ENCODE measurements at places on chromosomes 2 and 18. TPM values are rescaled to one million over a fixed set of nuclear protein-coding genes. Genes with fewer than 3 reads are reported as not detected.
A peak's percentile ranks its signal among the peaks of the same experiment; 100 is the strongest.

The PROKR1 gene
- total RNA-seq, result 0.16 TPM

The ZFAND2B gene
- 30.1 TPM for total RNA-seq

The CYTIP gene
- total RNA-seq, result 0.35 TPM

The G6PC2 gene
- not detected for total RNA-seq

The M1AP gene
- 0.77 TPM for total RNA-seq

The LONRF2 gene
- 5.2 TPM for total RNA-seq

The LRRTM4 gene
- 10.1 TPM for total RNA-seq

The ITSN2 gene
- 13.7 TPM for total RNA-seq

The SIGLEC15 gene
- not detected for total RNA-seq

DNA sequence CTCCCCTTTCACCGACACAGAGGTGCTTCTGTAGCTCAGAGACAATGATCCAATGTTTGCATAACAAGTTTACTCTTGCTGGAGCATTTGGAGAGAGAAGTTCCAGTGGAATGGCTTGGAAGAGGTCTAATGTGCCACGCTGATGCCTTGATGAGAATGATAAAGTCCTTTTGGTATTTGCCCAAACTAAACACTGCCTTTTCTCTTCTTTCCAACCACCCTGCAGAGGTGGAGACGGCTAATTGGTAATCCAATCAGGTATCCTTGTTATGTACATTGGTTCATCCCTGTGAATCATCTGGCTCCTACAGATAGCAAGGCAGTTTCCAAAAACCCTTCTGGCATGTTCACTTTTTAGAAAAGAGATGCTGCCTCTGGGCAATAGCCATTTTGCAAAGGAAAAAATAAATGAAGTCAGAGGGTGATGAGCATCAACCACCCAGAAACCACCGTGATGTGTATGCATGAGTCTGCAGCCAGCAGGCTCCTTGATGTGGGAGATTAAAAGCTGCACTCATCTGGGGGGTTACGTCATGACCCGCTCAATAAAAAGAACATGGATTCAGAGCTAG, 40.6 kb downstream of the KIAA2012 start:
- no peaks in the 10 kb centered on the region for H3K27me3 ChIP-seq

- no peak for DNase-seq
- H3K4me3 ChIP-seq, result no peak overlapping the region
- no peak overlapping the region for H3K27ac ChIP-seq
- H3K36me3 ChIP-seq, result peaks cover 7% of the 10 kb centered on the region
Observed at GRCh38 chr2:133787207-133787606, 218.9 kb upstream of the NCKAP5 start.

- no peaks in the 10 kb centered on the region for H3K36me3 ChIP-seq
- H3K4me3 ChIP-seq, result no peak overlapping the region
- H3K27me3 ChIP-seq, result no peaks in the 10 kb centered on the region
- H3K27ac ChIP-seq, result peak overlapping the region; percentile 39
- H3K4me1 ChIP-seq, result no peaks in the 10 kb centered on the region
- DNase-seq, result no peak
Observed at GRCh38 chr18:77304268-77304667, 54.6 kb downstream of the GALR1 start.

DNA sequence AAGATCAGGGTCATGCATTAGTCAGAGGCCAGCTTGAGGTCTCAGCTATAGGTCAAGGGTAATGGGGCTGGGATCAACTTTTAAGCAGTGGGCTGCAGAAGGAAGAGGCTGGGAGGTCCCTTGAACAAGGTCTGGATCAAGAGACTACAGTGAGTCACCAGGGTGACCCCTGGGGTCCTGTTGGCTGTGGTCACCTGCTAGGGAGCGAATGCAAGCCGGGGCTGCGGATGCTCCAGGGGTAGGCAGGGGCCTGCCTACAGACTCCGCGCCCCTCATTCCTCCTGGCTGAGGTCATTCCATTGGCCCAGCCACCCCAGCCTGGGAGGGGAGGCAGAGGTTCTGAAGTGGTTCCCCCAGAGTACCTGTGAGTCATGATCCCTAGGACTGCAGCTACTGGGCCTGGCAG, 110.4 kb downstream of the CYP26B1 start:
- H3K4me3 ChIP-seq, result no peak overlapping the region
- no peak overlapping the region for H3K27ac ChIP-seq
- H3K27me3 ChIP-seq, result peaks cover 8% of the 10 kb centered on the region
- H3K4me1 ChIP-seq, result no peaks in the 10 kb centered on the region
- no peaks in the 10 kb centered on the region for H3K36me3 ChIP-seq

DNA sequence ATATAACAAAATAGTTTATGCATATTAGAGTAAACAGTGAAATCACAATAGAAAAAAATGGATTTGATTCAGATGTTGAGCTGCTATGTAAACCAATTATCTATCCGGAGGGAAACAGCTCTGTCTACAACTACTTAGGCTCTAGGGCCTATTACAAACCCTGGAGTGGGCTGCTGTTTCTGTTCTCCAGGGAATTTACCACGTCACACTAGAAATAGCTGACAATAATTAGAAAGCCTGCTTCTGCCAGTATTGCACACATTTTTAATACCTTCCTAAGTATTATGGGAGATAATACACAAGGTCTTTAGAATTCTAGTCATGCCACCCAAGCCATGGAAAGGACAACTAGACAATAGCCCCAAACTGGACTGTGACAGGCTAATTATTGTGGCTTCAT, 411.1 kb downstream of the FIGN start:
- H3K27ac ChIP-seq, result no peak overlapping the region
- no peaks in the 10 kb centered on the region for H3K27me3 ChIP-seq
- no peaks in the 10 kb centered on the region for H3K4me1 ChIP-seq

DNA sequence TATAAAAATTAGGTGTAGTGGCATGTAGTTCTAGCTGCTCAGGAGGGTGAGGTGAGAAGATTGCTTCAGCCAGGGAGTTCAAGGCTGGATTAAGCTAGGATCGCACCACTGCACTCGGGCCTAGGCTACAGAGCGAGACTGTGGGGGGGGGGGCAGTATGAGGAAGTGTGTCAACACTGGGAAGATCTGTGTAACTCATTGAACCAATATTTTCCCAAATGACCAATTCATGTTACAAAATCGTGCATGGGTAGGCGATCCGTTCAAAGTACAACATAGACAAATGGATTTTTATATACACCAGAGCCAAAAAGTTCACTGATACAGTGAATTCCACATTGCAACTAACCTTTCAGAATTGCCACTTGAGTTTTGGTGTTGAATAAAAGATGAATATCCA, 8.1 kb downstream of the SMAD4 start:
- H3K27me3 ChIP-seq, result no peaks in the 10 kb centered on the region
- H3K4me1 ChIP-seq, result peaks cover 49% of the 10 kb centered on the region
- H3K27ac ChIP-seq, result no peak overlapping the region
- no peak overlapping the region for H3K4me3 ChIP-seq
- H3K36me3 ChIP-seq, result peaks cover 5% of the 10 kb centered on the region
- DNase-seq, result no peak

GRCh38 chr2:26682155-26682554, 10.4 kb upstream of the KCNK3 start:
- no peak overlapping the region for H3K4me3 ChIP-seq
- peaks cover 33% of the 10 kb centered on the region for H3K27me3 ChIP-seq
- no peaks in the 10 kb centered on the region for H3K4me1 ChIP-seq
- no peak for DNase-seq
- no peak overlapping the region for H3K27ac ChIP-seq

DNA sequence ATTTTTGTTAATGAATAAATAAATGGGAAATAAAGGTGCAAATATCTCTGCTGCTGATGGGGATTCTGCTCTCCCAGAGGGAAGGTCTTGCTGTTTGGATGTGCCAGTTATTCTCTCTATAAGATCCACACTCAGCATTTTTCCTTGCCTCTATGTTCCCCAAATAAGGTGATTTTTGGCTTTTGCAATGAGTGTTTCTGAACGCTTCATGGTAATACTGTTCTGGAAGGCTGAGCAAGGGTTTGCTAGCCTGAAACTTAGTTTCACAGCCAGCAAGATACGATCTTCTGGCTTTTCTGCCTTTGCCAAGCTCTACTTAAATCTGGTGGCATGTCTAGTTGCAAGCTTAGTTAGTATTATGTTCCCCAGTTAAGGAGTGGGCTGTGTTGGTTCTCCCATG, 114.6 kb downstream of the LPIN1 start:
- H3K27me3 ChIP-seq, result no peaks in the 10 kb centered on the region
- no peak overlapping the region for H3K4me3 ChIP-seq
- H3K4me1 ChIP-seq, result peaks cover 25% of the 10 kb centered on the region
- no peak for DNase-seq

GRCh38 chr2:203347375-203347774, 19.2 kb downstream of the ABI2 start:
- no peak overlapping the region for H3K4me3 ChIP-seq
- peaks cover 17% of the 10 kb centered on the region for H3K36me3 ChIP-seq

GRCh38 chr2:102130647-102130991, 11.9 kb upstream of the IL1R1 start:
- H3K36me3 ChIP-seq, result no peaks in the 10 kb centered on the region
- H3K27ac ChIP-seq, result no peak overlapping the region
- peaks cover 4% of the 10 kb centered on the region for H3K27me3 ChIP-seq
- H3K4me1 ChIP-seq, result peaks cover 5% of the 10 kb centered on the region
- H3K4me3 ChIP-seq, result no peak overlapping the region

GRCh38 chr18:74073957-74074667, 73.5 kb downstream of the FBXO15 start:
- no peak overlapping the region for H3K27ac ChIP-seq
- no peaks in the 10 kb centered on the region for H3K36me3 ChIP-seq
- H3K27me3 ChIP-seq, result no peaks in the 10 kb centered on the region
- H3K4me3 ChIP-seq, result no peak overlapping the region

GRCh38 chr18:63741769-63742168, 33.4 kb upstream of the SERPINB7 start:
- H3K4me1 ChIP-seq, result no peaks in the 10 kb centered on the region
- H3K27ac ChIP-seq, result no peak overlapping the region
- no peaks in the 10 kb centered on the region for H3K27me3 ChIP-seq
- H3K36me3 ChIP-seq, result no peaks in the 10 kb centered on the region
- DNase-seq, result no peak

GRCh38 chr2:10830641-10831399, 18.2 kb upstream of the PDIA6 start:
- no peak overlapping the region for H3K27ac ChIP-seq
- H3K4me3 ChIP-seq, result no peak overlapping the region
- no peaks in the 10 kb centered on the region for H3K36me3 ChIP-seq
- DNase-seq, result no peak
- H3K4me1 ChIP-seq, result peaks cover 15% of the 10 kb centered on the region

GRCh38 chr2:19746611-19747309, 155.0 kb downstream of the TTC32 start:
- no peaks in the 10 kb centered on the region for H3K36me3 ChIP-seq
- H3K27me3 ChIP-seq, result no peaks in the 10 kb centered on the region
- H3K27ac ChIP-seq, result no peak overlapping the region
- DNase-seq, result peak; percentile 19
- H3K4me1 ChIP-seq, result peaks cover 5% of the 10 kb centered on the region
- no peak overlapping the region for H3K4me3 ChIP-seq

DNA sequence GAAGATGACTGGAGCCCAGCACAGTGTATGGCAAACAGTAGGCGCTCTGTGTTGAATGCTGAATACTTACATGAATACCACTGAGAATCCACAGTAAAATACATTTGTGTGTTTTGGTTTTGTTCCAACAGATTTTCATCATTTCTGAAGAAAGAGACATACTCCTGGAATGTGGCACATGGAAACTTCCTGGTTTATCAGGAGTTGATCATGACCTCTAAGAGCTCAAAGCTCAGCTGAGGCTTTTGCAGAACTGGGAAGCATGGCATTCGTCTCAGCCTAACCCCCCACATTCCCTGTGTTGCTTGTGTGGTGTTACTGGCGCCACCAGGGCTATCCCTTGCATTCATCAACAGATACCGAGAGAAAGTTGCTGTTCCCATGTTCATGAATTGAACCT, 316.9 kb upstream of the REV1 start:
- H3K4me1 ChIP-seq, result peaks cover 24% of the 10 kb centered on the region
- no peaks in the 10 kb centered on the region for H3K27me3 ChIP-seq
- no peak overlapping the region for H3K27ac ChIP-seq
- H3K36me3 ChIP-seq, result peaks cover 14% of the 10 kb centered on the region
- no peak for DNase-seq

GRCh38 chr2:152134488-152135280, 35.8 kb upstream of the CACNB4 start:
- H3K27me3 ChIP-seq, result no peaks in the 10 kb centered on the region
- H3K4me1 ChIP-seq, result no peaks in the 10 kb centered on the region
- no peak overlapping the region for H3K4me3 ChIP-seq

- H3K27ac ChIP-seq, result no peak overlapping the region
- H3K4me3 ChIP-seq, result no peak overlapping the region
- no peak for DNase-seq
- H3K27me3 ChIP-seq, result no peaks in the 10 kb centered on the region
- no peaks in the 10 kb centered on the region for H3K4me1 ChIP-seq
Observed at GRCh38 chr18:12026562-12026961, 45.3 kb downstream of the IMPA2 start.

GRCh38 chr18:34370704-34371395, 146.1 kb upstream of the NOL4 start:
- H3K4me1 ChIP-seq, result peaks cover 7% of the 10 kb centered on the region
- no peak overlapping the region for H3K27ac ChIP-seq
- no peak overlapping the region for H3K4me3 ChIP-seq
- no peaks in the 10 kb centered on the region for H3K36me3 ChIP-seq
- DNase-seq, result no peak

GRCh38 chr2:197914778-197915177, 110.4 kb downstream of the PLCL1 start:
- H3K4me3 ChIP-seq, result no peak overlapping the region
- H3K27me3 ChIP-seq, result peaks cover 14% of the 10 kb centered on the region
- H3K27ac ChIP-seq, result no peak overlapping the region
- H3K4me1 ChIP-seq, result peaks cover 5% of the 10 kb centered on the region

- H3K4me1 ChIP-seq, result peaks cover 7% of the 10 kb centered on the region
- H3K4me3 ChIP-seq, result no peak overlapping the region
- no peaks in the 10 kb centered on the region for H3K36me3 ChIP-seq
- no peaks in the 10 kb centered on the region for H3K27me3 ChIP-seq
- no peak overlapping the region for H3K27ac ChIP-seq
Observed at GRCh38 chr2:239594019-239594771, 193.4 kb upstream of the HDAC4 start.

GRCh38 chr2:225122583-225123486, 80.6 kb upstream of the DOCK10 start:
- no peak overlapping the region for H3K27ac ChIP-seq
- H3K27me3 ChIP-seq, result no peaks in the 10 kb centered on the region
- peaks cover 3% of the 10 kb centered on the region for H3K36me3 ChIP-seq
- H3K4me1 ChIP-seq, result peaks cover 3% of the 10 kb centered on the region
- peak; percentile 29 for DNase-seq

DNA sequence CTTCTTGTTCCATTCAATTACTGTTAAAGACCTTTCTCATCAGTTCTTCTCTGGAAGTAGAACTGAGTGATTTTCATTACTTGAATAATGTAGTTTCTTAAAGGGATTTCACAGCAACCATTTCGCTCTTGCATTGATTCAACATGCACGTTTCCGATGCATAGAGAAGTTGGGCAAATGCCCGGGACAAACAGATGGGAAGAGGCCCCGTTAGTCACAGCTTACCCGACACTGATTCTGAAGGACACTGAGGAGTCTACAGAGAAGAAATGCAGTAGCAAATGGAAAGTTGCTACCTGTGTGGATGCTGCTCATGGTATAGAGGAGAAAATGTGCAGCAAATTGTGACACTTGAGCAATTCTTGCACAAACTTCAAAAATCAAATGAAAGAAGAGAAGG, 32.3 kb upstream of the GCG start:
- no peak overlapping the region for H3K4me3 ChIP-seq
- H3K36me3 ChIP-seq, result no peaks in the 10 kb centered on the region
- no peaks in the 10 kb centered on the region for H3K4me1 ChIP-seq
- no peak overlapping the region for H3K27ac ChIP-seq

- H3K27me3 ChIP-seq, result peaks cover 2% of the 10 kb centered on the region
- no peaks in the 10 kb centered on the region for H3K36me3 ChIP-seq
- DNase-seq, result peak; percentile 92
- no peak overlapping the region for H3K27ac ChIP-seq
- peaks cover 9% of the 10 kb centered on the region for H3K4me1 ChIP-seq
Observed at GRCh38 chr2:46461011-46461674, 18.2 kb upstream of the TMEM247 start.

GRCh38 chr2:109542384-109542783, 71.4 kb downstream of the SEPTIN10 start:
- H3K27me3 ChIP-seq, result no peaks in the 10 kb centered on the region
- H3K27ac ChIP-seq, result no peak overlapping the region
- DNase-seq, result no peak
- H3K36me3 ChIP-seq, result peaks cover 2% of the 10 kb centered on the region
- no peaks in the 10 kb centered on the region for H3K4me1 ChIP-seq
